Osteocyte (in vitro differentiated cells): ENCODE measurements at places on chromosomes 16 and 17. TPM values are rescaled to one million over a fixed set of nuclear protein-coding genes. Genes with fewer than 3 reads are reported as not detected.

CNTNAP4 gene
- not detected in 2 replicates for total RNA-seq

OR1A1 gene
- not detected in 2 replicates for total RNA-seq

ARL5C gene
- not detected in 2 replicates for total RNA-seq

TMEM238L gene
- not detected in 2 replicates for total RNA-seq

PRDM7 gene
- total RNA-seq, result not detected in 2 replicates

DNA sequence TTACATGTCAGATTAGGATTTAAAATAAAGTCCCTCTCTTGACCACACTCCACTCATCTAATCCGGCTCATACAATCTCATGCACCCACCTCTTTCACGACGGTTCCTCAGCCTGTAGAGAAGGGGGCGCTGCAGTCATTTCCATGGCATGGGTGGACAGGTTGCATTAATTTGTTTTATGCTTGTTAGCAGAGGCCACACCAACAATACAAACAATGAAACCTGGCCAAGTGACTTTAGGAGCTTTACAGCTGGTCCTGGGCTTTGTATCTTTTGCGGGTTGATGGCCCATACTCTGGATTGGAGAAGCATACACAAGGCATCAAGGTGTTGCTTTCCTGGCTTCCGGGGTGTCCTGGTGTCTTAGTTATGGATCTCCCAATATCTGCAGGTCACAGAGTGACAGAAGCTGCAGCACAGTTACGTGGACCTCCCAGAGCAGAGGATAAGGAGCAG, 9.7 kb upstream of the SNF8 start:
- no peak for DNase-seq

DNA sequence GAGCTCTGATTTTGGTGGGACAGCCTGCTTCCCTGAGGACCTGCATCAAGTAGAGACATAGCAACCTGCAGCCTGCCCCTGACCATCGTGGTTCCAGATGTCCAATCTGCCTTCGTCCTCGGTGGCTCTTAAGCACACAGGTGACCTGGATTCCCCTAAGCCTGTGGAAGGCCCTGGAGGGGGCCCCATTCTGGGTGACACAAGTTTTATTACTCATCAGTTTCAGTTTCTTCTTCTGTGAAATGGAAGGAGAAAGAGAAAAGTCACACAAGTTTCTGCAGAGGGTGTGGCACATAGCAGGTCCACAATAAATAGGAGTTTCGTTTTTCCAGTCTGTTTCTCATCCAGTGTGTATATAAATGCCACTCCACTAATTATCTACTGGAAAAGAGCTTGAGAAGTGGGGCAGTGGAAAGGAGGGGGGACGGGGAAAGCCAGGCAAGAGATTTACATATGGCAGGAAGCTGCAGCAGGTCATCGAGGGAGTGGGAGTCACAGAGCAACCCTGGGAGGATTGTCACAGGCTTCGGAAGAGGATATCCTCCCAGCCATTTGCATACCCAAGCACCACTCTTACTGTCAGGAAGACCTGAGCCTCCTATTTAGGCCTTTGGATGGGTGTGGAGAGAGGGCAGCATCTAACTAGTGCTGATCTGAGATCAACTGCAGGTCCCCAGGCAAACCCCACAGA, 10.0 kb upstream of the NOS2 start:
- no peak for DNase-seq

- DNase-seq, result no peak
These were observed 39.2 kb upstream of the PMFBP1 start for GRCh38 chr16:72211110-72211509.

DNA sequence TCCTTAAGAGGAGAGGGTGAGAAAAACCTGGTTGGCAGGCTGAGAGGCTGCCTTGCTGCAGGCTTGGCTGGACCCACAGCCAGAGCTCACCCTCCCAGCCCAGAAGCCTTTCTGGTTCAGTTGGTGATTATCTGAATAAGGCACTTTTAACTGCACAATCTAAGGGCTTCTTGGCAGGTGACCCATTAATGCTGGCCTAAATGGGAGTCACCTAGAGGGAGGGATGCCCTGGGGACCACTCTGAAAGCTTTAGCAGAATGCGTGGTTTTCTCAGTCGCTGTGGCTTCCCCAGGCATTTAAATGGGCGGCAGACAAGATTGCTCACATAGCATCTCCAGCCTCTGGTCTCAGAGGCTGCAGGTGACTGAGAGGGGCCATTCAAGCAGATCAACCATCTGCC, 33.2 kb upstream of the SHISA9 start:
- DNase-seq, result no peak

- no peak for DNase-seq
These were observed 6.8 kb downstream of the CDK10 start for GRCh38 chr16:89693289-89693731.

DNA sequence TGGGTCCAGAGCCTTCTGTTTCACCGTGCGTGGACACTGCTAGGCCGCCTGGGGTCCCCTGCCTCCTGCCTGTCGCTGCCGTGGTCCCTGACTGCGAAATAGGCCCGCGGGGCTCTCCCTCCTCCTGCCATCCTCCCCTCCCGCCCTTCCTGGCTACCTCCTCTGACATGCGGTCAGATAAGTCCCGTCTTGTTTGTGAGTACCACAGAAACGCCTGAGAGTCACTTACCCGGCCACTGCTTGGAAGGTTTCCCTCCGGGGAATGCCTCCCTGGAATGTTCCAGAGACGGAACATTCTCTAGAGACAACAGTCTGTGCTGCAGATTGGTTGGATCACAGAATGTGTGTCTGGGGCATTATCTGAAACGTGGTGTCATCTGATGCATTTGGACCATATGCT, 22.7 kb downstream of the CIBAR2 start:
- DNase-seq, result no peak

DNA sequence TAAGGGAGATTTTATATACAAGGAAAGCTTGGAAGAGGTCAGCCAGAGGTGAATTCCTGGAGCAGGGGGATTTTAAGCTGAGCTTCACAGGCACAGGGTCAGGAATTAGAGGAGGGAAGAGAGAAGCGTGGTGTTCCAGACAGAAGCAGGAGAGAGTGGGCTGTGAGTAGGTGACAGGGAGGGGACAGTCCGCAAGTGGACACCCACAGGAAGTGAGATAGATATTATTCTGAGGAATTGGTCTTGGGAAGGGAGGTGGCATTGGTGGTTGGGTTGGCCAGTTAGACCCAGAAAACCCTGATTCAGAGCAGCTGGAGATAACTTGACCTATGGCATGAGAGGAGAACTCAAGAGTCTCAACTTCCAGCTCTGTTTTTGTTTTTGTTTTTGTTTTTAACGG, 14.7 kb downstream of the PHB1 start:
- DNase-seq, result no peak

- no peak for DNase-seq
These were observed 2.3 kb upstream of the CHST6 start for GRCh38 chr16:75497558-75497957.
